ENCODE measurements at places on chromosomes 3 and 15.

DNA sequence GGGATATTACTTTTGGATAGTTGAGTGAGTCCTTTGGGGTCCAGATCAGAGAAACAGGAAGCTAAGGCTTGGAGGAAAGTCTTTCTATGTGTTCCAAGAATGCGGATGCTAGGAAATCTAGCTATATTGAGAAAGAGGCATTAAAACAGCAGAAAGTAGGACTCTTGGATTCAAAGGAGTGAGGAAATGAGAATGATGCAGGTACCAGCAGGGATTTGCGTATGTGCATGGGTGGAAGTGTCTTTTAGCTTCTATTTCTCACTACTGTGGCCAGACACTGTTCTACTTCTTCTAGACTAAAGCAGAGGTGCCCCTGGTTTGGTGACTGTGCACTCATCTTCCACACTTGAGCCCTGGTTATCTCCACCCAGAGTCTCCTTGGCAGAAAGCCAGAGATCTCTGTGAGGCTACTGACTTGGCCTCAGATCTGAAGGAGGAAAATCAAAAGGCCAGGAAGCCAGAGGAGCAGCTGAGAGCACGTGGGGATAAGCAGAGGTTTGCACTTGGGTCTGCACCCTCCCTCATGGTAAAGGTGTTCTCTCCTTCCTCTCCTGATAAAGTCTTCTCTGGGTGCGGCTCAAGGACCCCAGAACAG is 44.3 kb downstream of the ATP2B2 start:
- DNase-seq: no peak

DNA sequence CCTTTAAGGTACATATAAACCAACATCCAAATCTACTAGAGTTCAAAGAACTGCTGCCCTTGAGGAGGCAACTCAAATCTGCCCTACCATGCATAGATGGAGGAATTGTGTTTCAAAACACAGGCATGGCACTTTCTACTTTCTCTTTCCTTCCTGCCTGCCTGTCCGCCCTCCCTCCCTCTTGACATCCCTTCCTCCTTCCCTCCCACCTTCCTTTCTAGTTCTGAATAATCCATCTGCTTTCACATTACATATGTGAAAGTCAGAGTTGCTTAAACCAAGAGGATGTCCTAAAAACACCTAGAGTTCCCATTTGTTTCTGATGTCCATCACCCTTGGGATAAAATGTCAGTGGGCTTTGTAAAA is 537.6 kb downstream of the FOXP1 start:
- DNase-seq: no peak

DNA sequence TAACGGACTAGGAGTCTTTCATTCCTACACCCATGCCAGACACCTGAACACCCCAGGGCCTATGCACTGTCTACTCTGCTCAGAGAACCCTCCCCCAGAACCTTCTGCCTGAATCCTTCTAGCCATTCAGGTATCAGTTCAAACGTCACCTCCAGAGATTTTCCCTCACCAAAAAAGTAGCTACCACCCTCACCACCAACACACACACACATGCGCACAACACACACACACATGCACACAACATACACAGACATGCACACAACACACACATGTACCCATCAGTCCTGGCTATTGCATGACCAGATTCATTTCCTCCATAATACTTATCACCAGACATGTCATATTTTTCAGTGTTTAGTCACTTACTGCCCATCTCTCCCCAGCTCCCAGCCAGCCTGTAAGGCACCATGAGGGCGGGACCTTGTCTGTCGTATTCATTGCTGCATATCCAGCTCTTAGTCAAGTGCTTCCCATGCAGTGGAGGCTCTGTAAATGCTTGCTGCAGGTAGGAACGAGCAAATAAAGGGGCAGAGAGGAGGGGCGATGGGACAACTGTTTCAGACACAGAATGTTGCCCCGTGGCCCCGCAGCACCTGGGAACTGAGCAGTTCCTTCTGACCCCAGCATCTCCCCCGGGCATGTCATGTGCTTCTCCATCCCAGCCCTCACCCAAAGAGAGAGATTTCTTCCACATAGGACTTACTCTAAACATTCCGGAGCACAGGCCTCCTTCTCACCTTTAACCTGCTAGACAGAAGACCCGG is 29.2 kb downstream of the XXYLT1 start:
- no peak for DNase-seq

- no peak for DNase-seq
These were observed 21.2 kb downstream of the RAD18 start for GRCh38 chr3:8942115-8942514.

GRCh38 chr3:127217596-127218453 is 24.9 kb downstream of the PRR23E start:
- no peak for DNase-seq

DNA sequence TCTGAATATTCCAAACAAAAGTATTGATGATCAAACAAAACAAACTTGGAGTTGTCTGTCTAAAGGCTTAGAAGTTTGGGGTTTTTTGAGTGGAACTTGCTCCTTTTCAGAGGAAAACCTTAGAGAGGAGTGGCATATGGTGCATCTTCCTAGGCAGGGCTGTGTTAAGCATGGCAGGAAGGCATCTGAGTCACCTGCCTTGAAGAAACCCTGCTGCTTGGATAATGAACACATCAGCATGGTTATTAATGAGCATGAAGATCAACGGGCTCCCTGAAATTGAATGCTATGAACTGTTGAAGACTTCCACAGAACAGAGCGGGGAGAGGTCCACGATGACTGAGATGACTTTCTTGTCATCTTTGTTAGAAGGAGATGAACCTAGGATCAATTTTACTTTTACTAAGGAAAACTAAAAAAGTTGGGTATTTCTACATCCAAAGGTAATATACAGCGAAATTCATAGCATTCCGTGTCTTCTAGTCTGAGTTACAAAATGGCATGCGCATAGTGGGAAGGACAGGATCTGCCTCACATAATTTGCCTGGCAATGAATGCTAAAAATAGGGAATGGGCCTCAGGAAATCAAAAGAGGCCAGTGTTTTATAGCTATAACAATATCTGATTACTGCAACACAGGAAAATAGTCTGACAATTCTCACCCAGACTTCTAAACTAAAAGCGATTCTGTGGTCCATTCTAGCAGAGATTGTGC is 11.6 kb upstream of the TMED3 start:
- DNase-seq: no peak

GRCh38 chr15:63820210-63820609 is 13.5 kb downstream of the HERC1 start:
- DNase-seq: no peak

DNA sequence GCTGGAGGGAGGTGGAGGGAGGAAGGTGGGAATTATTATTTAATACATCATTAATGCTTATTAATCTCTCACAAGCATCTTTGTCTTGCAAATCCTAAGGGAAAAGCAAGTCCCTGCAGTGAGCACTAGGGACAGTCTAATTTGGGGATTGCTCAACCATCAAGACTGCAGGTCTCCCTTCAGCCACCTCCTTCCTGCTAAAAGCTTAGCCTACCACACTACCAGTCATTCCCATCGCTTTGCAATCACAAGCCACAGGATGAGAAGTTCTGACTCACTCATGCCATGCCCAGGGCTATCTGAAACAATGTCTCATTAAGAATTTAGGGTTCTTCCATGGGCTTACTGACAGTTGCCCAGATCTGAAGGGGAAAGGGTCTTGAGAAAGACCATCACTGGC is 51.0 kb upstream of the EIF1B start:
- no peak for DNase-seq

DNA sequence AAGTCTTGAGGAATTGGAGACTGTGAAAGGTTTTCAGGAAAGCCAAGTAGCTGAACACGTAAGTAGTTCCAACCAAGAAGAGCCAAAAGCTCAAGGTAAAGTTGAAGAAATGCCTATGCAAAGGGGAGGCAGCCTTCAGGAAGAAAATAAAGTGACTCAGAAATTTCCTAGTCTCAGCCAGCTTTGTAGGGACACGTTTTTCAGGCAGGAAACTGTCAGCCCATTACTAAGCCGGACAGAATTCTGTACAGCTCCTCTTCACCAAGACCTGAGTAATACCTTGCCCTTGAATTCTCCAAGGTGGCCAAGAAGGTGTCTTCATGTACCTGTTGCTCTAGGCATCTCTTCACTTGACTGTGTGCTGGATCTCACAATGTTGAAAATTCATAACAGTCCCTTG is 48.6 kb downstream of the CDAN1 start:
- DNase-seq: no peak

DNA sequence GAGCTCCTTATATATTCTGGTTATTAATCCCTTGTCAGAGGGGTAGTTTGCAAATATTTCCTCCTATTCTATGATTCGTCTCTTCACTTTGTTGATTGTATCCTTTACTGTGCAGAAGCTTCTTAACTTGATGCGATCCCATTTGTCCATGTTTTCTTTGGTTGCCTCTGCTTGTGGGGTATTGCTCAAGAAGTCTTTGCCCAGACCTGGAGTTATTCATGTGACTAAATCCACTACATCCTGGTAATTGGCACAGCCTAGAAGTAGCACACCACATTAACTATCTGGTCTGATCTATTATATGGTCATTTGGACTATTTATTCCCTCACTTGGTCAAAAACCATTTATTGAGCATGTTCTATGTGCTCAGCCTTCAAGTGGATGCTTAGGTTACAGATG is 164.8 kb upstream of the ATP11B start:
- DNase-seq: no peak

GRCh38 chr3:11651900-11652299 is 8.2 kb upstream of the VGLL4 start:
- no peak for DNase-seq

- no peak for DNase-seq
These were observed 162.2 kb downstream of the ATP10A start for GRCh38 chr15:25700916-25701315.

- DNase-seq: no peak
These were observed 268.5 kb downstream of the PTPRG start for GRCh38 chr3:61829722-61830350.

DNA sequence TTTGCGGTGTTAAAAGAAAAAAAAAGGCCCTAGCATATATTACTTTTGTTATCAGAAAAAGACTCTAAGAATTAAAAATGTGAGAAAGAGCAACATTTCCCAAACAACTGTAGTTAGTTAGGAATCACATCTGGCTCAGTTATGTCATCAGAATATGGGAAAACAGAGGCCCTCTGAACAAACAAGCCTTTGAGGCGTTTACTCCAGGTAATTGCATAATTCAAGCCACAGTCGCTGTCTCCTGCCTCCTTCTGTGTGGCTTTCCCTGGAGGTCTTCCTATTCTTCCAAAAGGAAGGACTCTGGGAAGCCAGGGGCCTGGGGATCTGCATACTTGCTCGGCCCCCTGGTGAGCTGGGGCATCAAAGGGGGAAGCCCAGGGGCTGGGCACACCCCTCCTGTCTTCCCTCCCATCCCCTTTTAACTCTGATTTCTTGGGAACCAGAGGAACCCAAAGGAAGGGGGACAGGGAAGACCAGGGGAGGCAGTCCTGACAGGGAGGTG is 3.7 kb upstream of the FAM107A start:
- DNase-seq: no peak

DNA sequence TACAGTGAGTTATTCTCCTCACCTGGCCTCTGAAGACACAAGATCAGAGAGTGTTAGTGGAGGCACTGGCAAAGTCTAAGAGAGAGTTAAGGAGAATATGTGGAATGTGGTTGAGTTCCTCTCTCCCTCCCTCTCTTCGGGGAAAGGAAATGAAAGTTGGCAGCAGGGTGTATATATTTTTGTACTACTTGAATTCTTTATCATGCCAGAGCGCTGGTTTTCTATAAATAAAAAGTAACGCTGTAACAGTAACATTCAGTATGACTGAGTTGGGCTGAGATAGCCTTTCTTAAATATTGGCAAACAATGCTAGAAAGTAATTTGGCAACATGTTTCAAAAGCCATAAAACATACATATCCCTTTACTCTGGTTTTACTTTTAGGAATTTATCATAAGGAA is 77.5 kb upstream of the TNFAIP8L3 start:
- DNase-seq: no peak

- DNase-seq: no peak
These were observed 117.1 kb upstream of the GOLIM4 start for GRCh38 chr3:168212664-168213285.

- DNase-seq: no peak
These were observed 635 bp downstream of the TUBGCP5 start for GRCh38 chr15:23038726-23039142.

- no peak for DNase-seq
These were observed 1.2 kb downstream of the TTC23 start for GRCh38 chr15:99248000-99248715.

DNA sequence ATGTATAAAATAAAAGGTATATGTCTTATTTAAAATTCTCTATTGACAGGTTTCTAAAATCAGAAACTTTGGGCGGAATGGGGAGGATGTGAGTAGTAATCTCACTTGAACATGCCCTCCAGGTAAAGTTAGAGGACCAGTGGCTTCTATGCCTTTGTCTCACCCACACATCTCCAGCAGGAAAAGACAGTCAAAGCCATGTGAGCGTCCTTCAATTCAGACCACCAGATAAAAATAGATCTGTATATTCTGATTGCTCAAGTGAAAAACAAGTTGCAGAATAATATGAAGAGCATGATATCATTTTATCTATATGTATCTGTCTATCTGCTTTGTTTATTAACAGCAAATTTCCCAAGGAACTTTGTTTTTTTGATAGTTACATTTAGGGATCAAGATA is 152.2 kb downstream of the TMCO5A start:
- no peak for DNase-seq

DNA sequence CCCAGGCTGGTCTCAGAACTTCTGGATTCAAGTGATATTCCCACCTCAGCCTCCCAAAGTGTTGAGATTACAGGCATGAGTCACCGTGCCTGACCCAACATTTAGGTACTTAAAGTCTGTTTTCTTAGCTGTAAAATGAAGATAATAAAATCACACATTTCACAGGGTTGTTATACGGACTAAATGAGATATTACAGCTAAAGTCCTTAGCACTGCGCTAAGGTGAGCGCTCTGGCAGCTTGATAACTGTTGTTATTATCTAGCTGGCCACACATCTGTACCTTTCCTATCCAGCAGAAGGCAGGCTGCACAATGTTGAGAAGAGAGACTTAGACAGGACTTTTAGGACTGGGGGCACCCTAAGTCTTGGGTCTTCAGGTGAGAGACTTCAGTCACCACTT is 2.7 kb upstream of the LIPH start:
- DNase-seq: no peak

GRCh38 chr3:153439780-153440179 is 277.8 kb downstream of the RAP2B start:
- DNase-seq: no peak

GRCh38 chr3:159843840-159844730 is 144.6 kb upstream of the IL12A start:
- no peak for DNase-seq

DNA sequence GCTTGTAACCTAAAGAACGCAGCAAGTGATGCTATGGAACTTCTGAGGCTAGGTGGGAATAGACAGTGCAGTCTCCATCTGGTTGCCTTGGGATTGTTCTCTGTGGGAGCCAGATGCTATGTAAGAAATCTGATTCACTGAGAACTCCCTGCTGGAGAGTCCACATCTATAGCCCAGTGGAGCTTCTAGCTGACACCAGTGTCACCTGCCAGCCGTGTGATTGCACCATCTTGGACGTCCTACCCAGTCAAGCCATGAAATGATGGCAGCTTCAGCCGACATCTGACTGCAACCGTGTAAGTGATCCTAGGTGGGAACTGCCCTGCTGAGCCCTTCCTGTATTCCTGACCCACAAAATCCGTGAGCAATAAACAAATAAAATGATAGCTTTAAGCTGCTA is 12.4 kb upstream of the FYCO1 start:
- no peak for DNase-seq

GRCh38 chr15:85414495-85414894 is 34.1 kb downstream of the AKAP13 start:
- no peak for DNase-seq
